ENCODE measurements at places on chromosomes 3 and 15.

- DNase-seq, result no peak
These were observed 735.1 kb upstream of the LMCD1 start for GRCh38 chr3:7766530-7766929.

DNA sequence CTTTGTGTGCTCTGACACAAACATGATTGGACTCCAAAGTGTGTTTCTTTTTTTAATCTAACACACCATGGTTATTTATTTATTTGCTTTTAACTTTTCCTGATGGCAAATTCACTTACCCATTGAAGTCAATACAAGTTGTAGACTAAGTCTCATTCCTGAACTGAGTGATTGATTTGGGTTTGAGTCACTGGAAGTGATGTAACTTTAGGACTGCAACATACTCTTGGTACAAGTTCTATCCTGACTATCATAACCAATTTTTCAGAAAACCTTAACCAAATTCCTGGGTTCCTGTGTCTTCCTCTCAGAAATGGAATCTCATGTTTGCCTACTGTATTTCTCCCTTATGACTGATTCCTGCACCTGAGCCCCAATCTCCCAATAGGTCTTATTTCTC is 590.0 kb upstream of the ROBO1 start:
- no peak for DNase-seq

GRCh38 chr3:96755519-96755918 is 58.9 kb upstream of the EPHA6 start:
- no peak for DNase-seq

DNA sequence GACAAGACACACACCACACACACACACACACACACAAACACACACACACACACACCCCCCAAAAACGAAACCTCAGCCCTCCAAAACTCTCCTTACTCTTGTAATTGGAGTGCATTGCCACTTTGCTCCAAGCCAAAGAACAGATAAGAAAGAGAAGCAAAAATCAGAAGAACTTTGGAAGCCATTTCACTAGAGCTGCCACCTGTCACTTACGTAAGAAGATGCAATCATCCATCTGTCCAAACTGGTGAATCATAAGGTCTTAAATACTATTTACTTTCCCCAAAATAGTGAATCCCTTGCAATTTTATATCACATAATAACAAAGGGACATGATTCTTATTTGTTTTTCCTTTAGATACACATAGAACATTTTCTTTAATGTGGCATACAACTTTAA is 285.4 kb downstream of the ZBTB20 start:
- no peak for DNase-seq

- no peak for DNase-seq
These were observed 32.2 kb downstream of the ANAPC13 start for GRCh38 chr3:134453631-134454030.

DNA sequence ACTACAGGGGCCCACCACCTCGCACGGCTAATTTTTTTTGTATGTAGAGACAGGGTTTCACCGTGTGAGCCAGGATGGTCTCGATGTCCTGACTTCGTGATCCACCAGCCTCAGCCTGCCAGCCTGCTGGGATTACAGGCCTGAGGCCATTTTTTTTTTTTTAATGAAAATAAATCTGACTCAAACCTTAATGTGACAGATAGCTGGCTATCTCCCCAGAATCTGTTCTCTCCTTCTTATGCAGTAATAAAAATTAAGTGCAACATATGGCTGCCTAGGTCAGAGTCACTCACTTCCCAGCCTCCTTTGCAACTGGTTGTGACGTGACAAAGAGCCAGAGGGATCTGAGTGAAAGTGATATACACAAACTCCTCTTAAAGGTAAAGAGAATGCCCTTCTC is 53.0 kb downstream of the ZNF148 start:
- DNase-seq, result no peak
